Thoracic aorta (tissue), 2 donors: ENCODE measurements at places on chromosomes 3 and 15. TPM values are rescaled to one million over a fixed set of nuclear protein-coding genes. Genes with fewer than 3 reads are reported as not detected.

- no peak for DNase-seq
- H3K4me1 ChIP-seq = no peaks in the 10 kb centered on the region
- no peaks in the 10 kb centered on the region for H3K27me3 ChIP-seq
Observed at GRCh38 chr15:88863412-88863811, 31.9 kb downstream of the HAPLN3 start.

DNA sequence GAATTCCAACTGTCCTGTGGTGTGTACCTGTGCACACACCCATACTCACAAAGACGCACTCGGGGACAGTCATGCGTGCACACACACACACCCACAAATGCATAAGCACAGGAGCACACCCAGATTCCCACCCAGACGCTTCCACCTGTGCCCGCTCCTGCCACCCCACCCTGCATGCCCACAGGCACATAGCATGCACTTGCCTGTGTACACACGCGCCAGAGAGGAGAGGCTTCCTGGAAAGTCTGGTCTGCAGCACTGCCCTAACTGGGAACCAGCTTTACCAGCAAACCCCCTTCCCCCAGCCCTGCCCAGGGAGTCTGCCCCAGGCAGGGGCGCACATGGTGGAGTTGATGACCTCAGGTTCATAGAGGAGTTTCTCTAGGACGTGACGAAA lies 246.2 kb downstream of the UACA start:
- no peak for DNase-seq
- no peaks in the 10 kb centered on the region for H3K4me1 ChIP-seq
- H3K4me3 ChIP-seq = no peak overlapping the region
- H3K27me3 ChIP-seq = no peaks in the 10 kb centered on the region

DNA sequence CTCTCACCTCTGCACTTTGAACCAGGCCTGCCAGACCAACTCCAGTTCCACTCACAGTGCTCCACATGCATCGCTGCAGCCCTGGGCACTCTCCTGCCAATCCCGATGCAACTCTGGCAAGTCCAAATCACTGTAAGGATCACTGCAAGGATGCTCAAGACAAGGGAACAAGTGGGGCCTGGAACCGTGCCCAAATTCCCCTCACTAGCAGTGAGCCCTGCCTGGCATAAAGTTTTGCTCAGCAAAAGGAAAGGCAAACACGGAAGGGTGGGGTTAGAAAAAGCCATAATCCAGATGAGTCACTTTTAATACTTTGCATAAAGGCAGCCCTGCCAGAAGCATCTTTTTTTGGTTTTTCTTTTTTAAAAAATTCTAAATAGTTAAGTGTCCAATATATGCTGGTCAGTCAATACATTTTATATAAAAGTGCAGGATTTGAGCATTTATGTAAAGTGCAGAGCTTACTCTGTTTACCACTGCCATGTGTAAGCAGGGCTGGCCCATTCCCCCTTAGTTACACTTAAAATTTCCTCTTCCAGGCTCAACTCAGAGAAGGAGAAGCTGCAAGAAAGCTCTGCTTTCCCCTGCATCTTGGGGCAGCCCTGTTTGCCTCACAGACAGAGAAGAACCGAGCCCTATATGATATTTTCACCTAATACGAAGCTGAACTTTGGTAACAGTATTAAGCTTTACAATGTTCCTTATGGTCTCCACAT lies 102.2 kb downstream of the CD47 start:
- peak; percentile 25 for DNase-seq
- peaks cover 34% of the 10 kb centered on the region for H3K4me1 ChIP-seq
- no peak overlapping the region for H3K27ac ChIP-seq
- H3K36me3 ChIP-seq = no peaks in the 10 kb centered on the region
- H3K4me3 ChIP-seq = no peak overlapping the region
- no peaks in the 10 kb centered on the region for H3K27me3 ChIP-seq

GRCh38 chr3:188458756-188459155 lies 304.8 kb downstream of the LPP start:
- no peak overlapping the region for H3K27ac ChIP-seq
- H3K27me3 ChIP-seq = no peaks in the 10 kb centered on the region
- H3K4me3 ChIP-seq = no peak overlapping the region
- peaks cover 49% of the 10 kb centered on the region for H3K4me1 ChIP-seq
- DNase-seq = no peak

GRCh38 chr15:75114327-75114726 lies 87.4 kb upstream of the C15orf39 start:
- H3K4me1 ChIP-seq = no peaks in the 10 kb centered on the region
- no peak overlapping the region for H3K4me3 ChIP-seq
- H3K27me3 ChIP-seq = no peaks in the 10 kb centered on the region
- H3K36me3 ChIP-seq = peaks cover 3% of the 10 kb centered on the region
- DNase-seq = no peak

GRCh38 chr3:41740374-41740886 lies 221.5 kb downstream of the ULK4 start:
- H3K36me3 ChIP-seq = no peaks in the 10 kb centered on the region
- H3K4me3 ChIP-seq = no peak overlapping the region
- no peaks in the 10 kb centered on the region for H3K27me3 ChIP-seq

DNA sequence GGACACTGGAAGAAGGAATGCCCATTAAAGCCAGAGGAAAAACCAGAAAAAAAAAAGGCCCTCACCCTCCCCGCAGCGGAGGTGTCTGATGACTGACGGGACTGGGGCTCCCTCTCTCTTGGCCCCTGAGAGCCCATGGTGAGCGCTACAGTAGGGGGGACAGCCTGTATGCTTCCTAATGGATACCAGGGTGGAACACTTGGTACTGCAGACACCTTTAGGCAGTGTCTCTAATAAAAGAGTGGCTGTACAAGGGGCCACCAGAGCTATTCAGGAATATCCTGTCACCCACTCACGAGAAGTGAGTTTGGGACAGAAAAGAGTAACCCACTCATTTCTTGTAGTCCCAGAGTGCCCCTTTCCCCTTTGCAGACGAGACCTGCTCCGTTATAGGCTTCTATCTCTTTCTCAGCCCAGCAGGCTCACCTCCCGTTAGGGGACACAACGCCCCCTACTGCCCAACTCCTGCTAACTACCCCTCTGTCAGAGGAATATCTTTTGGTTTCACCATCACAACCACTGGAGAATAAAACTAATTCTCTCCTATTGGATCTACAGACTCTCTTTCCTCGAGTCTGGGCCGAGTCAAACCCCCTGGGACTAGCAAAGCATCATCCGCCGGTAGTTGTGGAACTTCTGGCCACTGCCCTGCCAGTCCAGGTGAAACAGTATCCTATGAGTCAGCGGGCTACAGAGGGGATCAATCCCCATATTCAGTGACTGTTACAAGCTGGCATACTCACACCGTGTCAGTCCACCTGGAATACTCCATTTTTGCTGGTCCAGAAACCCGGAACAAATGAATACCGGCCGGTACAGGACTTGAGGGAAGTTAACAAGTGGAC lies 40.8 kb downstream of the ZBTB11 start:
- no peaks in the 10 kb centered on the region for H3K36me3 ChIP-seq
- no peaks in the 10 kb centered on the region for H3K27me3 ChIP-seq
- no peak for DNase-seq
- no peak overlapping the region for H3K27ac ChIP-seq
- H3K4me1 ChIP-seq = no peaks in the 10 kb centered on the region

GRCh38 chr3:159732172-159733111 lies 256.2 kb upstream of the IL12A start:
- H3K27ac ChIP-seq = peak overlapping the region; percentile 40
- DNase-seq = no peak
- no peaks in the 10 kb centered on the region for H3K36me3 ChIP-seq
- H3K27me3 ChIP-seq = no peaks in the 10 kb centered on the region

GRCh38 chr15:70439304-70439877 lies 324.0 kb downstream of the UACA start:
- H3K4me3 ChIP-seq = no peak overlapping the region
- no peaks in the 10 kb centered on the region for H3K36me3 ChIP-seq
- no peaks in the 10 kb centered on the region for H3K4me1 ChIP-seq
- DNase-seq = no peak

The CRABP1 gene
- not detected for total RNA-seq

The EIF4E3 gene
- 8.8 TPM for total RNA-seq

The ZNF662 gene
- total RNA-seq = 12.6 TPM

The SLC22A13 gene
- total RNA-seq = 0.99 TPM

The ZMYND10 gene
- total RNA-seq = not detected
